ENCODE measurements at places on chromosomes 6 and 20.

- no peak for DNase-seq
Measured at GRCh38 chr6:20833881-20834515, 299.7 kb downstream of the CDKAL1 start.

- no peak for DNase-seq
Measured at GRCh38 chr6:142845143-142845571, 99.8 kb downstream of the HIVEP2 start.

GRCh38 chr6:42727087-42727611 is 4.8 kb upstream of the PRPH2 start:
- no peak for DNase-seq

- DNase-seq = no peak
Measured at GRCh38 chr6:34030831-34031624, 114.9 kb downstream of the GRM4 start.

- DNase-seq = no peak
Measured at GRCh38 chr6:162211022-162211421, 516.5 kb downstream of the PRKN start.

DNA sequence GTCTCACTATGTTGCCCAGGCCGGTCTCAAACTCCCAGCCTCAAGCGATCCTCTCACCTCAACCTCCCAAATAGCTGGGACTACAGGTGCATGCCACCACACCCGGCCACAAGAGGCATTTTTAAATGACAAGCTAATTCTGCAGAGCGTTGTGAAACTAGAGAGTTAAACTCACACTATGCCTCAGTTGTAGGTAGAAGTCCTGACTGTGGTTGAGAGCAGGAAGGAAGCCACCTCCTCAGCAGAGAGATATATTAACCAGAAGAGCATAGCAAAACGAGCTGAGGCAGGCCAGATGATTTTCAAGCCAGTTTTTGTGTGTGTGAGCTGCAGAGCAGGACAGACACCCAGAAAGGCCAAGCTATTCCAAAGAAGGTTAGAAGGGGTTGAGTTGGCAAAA is 150.3 kb downstream of the MBOAT1 start:
- DNase-seq = no peak
